T-helper 22 cell (primary cell): ENCODE measurements at places on chromosomes 4 and X.

GRCh38 chrX:17860811-17861488 lies at the start of gene RAI2:
Gene RAI2, minus strand, starts transcription at chrX:17861298. Its CDS starts 59,288 bp downstream, at chrX:17802010.
- DNase-seq = peak; percentile 4

DNA sequence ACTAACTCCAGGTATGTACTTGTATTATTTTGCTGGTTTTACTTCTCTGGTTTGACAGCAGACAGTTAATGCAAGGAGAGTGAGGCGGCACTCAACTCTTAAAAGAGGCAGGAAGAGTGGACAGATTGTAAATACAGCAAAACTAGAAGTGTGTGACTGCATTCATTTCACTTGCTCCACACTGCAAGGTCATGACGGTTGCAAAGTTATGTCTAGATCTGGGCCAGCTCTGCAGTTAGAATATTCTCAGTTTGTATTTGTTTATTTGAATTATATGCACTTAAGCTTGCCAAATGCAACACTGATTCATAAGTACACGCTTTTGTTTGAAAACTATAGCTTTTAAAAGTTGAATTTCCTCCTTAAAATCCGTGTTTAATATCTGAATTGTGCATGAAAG lies 148.9 kb downstream of the STIM2 start:
- no peak for DNase-seq

DNA sequence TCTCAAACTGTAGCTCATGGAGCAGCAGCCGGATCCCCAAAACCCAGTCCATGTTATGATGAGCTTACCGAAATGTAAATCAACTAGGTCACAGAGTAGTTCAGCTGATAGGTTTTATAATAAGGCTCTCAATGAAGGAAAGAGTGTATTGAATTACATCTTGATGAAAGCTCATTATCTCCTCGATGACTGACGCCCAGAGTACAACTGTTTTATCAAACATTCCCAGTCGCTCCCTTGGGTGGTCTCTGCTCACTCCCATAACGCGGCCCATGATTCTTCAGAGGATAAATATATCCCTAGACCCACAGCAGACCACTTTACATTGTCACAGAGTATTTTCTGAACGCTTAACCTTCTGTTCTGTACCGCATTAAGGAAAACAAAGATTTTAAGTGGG lies 452.3 kb upstream of the GALNT7 start:
- DNase-seq = no peak

DNA sequence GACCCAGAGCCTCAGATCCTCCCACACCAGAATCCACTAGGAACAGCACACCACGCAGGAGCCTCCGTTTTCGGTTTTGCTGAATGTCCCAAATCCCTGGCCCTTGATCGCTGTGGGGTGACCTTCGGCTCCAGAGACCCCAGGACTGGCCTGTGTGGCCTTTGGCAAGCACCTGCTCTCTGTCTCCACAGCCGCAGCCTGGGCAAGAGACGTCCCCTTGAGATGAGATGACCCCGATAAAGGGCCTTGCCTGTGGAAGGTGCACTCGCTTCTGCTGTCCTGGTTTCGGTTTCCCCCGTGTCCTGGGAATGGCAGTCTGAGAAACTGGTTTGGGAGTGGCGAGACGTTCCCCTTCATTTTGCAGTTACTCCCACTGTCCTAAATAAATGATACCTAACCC lies 9.6 kb downstream of the PSAPL1 start:
- no peak for DNase-seq

DNA sequence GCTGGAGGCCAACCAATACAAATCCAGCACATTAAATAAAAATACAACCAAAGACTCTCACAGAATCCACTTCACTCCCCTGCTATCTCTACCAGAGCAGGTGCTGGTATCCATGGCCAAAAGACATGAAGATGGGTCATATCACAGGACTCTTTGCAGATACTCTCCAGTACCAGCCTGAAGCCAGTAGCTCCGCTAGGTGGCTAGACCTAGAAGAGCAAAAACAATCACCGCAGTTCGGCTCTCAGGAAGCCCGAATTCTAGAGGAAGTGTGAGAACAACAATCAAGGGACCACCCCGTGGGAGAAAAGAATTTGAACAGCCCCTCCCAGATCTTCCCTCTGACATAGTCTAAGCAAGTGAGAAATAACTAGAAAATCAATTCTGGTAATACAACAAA lies 20.2 kb downstream of the CLIC2 start:
- DNase-seq = no peak

DNA sequence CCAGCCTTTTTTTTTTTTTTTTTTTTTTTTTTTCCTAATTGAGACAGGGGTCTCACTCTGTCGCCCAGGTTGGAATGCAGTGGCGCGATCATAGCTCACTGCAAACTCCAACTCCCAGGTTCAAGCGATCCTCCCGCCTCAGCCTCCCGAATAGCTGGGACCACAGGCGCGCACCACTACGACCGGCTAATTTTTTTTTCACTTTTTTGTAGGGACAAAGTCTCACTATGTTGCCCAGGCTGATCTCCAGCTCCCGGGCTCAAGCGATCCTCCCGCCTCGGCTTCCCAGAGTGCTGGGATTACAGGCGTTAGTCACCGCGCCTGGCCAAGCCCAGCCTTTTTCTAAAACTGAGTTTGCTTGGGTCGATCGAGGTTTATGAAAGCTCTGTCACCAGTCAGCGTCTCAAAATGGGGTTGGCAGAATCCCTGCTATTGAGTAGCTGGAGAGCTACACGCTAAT lies 1.3 kb upstream of the OTUD5 start:
- DNase-seq = no peak

GRCh38 chr4:25487155-25487554 lies 110.1 kb downstream of the ANAPC4 start:
- no peak for DNase-seq

- DNase-seq = no peak
Measured at GRCh38 chrX:67044866-67045265, 406.0 kb upstream of the EDA2R start.

DNA sequence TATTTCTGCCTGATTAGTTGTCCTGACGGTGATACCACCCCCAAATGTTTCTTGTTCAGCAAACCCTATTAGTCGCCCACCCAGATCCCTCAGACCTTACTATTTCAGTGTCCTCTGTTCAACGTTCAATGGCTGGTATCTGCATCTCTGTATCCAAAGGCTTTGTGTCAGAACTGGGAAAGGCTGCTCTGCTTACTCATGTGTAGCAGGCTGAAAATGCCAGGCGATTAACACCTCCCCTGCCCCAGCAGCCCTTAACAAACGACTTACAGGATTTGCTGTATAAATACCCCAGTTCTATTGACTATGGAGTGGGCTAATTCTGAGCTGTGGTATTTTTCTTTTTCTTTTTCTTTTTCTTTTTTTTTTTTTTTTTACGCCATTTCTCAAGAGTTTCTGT lies 415.0 kb downstream of the ZNF674 start:
- no peak for DNase-seq

- DNase-seq = no peak
Measured at GRCh38 chr4:139163806-139164206, 13.2 kb downstream of the ELF2 start.

GRCh38 chr4:39452153-39452859 lies 6.4 kb downstream of the RPL9 start:
- DNase-seq = no peak

- no peak for DNase-seq
Measured at GRCh38 chr4:25844961-25845712, 17.7 kb downstream of the SEL1L3 start.

DNA sequence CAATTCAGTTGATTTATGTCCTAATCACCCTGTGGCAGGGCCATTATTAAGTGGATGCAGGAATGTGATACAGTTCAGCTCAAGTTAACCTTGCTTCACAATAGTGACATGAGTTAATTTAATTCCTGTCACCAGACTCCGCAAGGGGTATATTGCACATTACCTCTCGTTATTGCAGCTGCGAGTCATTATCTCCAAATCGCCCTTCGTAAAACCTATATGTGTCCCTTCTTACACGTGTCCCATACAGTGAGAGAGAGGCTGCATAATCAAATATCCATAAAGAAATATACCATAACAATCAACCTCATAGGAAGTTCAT lies 369.9 kb upstream of the ANXA10 start:
- DNase-seq = no peak

DNA sequence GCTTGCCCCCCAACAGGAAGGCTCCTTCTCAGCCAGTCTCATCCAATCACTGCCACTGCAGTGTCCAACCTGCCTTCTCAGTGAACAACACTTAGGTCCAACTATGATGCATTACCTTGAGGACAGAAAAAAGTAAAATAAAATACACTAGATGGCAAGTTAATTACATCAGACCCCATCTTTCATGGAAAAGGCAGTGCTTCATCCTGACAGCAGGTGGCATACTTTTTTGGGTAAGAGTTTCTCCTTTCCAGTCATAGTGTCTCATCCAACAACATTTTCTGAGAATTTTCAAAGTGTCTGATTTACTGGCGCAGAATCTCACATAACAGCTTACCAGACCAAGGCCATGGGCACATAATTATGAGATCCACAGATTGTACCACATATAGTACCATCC lies 1742.8 kb downstream of the PCDH7 start:
- DNase-seq = no peak

DNA sequence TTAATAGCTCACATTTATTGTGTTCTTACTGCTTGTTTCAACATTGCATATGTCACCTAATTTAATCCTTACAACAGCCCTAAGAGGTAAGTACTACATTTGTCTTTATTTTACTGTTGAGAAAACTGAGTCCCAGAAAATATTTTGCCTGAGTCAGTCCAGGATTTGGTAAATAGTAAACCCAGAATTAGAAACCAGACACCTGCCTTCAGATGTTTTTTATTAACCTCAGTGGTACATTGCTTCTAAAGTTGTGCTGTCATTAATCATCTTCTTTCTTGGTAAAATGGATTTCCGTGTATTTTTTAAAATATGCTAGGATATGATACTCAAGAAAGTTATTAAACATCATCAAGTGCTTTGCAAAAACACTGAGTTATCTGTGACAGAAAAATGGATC lies 31.4 kb downstream of the USP53 start:
- no peak for DNase-seq

- no peak for DNase-seq
Measured at GRCh38 chr4:88457307-88458103, 586 bp downstream of the HERC5 start.

- no peak for DNase-seq
Measured at GRCh38 chr4:56613101-56613862, 67.8 kb downstream of the HOPX start.
